ENCODE measurements at places on chromosomes 1 and 21.

DNA sequence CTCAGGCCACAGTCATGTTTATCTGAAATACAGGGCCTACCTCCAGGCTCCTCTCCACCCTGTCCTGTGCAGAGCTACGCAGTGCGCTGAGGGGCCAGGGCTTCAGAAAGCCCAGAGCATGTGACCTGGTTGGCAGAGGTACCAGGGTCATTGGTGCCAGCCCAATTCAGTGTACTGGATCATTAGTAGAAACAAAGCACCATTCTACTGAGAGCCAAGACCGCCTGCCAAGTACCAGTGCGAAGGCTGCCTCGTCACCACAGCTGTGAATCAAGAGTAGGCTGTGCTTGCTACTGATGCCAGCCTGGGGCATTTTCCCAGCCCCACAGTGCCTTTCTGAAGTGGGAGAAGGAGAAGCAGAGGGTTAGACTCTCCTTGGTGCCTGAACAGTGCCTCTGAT lies 59.8 kb downstream of the CAPN9 start:
- DNase-seq, result no peak

DNA sequence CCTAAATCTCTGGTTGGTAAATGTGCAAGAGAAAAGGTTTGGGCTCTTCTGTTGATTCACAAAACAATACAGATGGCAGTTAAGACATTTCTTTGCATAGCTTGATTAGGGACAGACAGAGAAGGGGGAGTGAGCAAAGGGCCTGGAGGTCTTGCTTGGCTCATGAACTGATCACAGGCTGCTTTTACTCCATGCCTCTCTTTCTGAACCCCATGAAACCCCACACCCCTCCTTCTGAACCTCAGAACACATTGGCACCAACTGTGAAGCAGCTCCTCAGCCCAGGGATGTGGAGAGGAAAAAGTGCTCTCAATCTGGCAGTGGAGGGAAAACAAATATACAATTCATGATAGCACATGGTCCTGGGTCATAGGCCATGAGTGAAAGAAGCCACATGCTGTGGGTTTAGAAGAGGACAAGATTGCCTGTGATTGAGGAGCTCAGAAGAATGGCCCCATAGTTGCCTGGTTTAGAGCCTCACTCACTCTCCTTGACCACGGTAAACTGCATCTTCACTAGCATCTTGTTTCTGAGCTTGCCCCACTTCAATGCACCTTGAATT lies 111.6 kb upstream of the GADD45A start:
- DNase-seq, result no peak

- peak; percentile 56 for DNase-seq
Observed at GRCh38 chr1:43144237-43144636, 27.9 kb downstream of the EBNA1BP2 start.

- no peak for DNase-seq
Observed at GRCh38 chr1:83734420-83734819, 264.5 kb downstream of the TTLL7 start.

- no peak for DNase-seq
Observed at GRCh38 chr1:166202546-166202945, 35.7 kb upstream of the FAM78B start.

DNA sequence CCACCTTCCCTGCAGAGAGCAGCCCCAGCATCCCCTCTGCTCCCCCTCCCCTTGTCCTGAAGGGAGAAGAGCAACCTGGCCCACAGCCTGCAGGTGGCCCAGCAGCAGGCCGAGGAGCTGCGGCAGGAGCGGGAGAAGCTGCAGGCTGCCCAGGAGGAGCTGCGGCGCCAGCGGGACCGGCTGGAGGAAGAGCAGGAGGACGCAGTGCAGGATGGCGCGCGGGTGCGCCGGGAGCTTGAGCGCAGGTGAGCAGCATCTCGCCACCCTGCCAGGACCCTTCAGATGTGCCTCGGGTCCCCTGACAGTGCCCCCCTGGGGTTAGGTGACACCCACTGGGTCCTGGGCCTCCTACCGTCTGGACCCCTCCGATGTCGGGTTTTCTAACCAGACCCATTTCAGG lies 22.3 kb downstream of the CROCC start:
- no peak for DNase-seq

- no peak for DNase-seq
Observed at GRCh38 chr1:14435368-14436023, 163.0 kb upstream of the KAZN start.

GRCh38 chr21:31426235-31426797 lies 82.3 kb upstream of the TIAM1 start:
- DNase-seq, result peak; percentile 37

DNA sequence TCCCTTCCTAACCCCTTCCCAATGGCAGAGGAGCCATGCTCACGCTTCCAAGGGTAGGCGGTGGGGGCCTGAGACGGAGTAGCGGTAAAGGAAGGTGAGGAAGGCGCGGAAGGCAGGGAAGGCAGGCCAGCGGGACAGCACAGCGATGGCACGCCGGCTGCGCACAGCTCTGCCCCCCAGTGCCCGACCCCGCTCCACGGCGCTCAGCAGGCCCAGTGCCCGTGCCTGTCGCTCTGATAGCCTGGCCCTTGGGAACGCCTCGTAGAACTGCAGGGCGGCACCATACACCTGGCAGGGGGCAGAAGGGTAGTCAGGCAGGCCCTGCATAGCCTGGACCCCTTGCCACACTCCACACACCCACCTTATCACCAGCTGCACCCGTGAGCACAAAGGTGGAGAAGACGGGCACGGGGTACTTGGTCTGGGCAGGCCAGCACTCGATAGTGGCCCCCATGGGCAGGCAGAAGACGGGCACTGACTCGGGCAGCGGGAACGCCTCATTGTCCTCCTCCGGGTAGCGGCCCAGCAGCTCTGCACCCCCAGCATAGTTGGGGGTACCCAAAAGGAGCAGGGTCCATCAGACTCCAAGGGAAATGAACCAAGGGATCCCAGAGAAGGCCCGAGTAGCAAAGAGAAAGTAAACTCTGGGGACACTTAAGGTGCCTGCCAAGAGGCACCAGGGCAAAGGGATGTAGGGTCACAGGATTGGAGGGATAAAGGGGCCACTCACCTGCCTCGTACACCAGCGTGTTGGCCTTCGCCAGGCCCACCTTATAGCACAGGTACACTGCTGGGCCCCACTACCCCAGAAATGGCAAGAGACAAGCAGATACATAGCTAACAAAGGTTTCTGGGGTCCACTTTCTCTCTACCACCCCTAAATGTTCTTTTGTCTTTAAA lies 4.4 kb downstream of the DENND4B start:
- no peak for DNase-seq

- DNase-seq, result no peak
Observed at GRCh38 chr1:153963850-153964331, 554 bp upstream of the SLC39A1 start.

DNA sequence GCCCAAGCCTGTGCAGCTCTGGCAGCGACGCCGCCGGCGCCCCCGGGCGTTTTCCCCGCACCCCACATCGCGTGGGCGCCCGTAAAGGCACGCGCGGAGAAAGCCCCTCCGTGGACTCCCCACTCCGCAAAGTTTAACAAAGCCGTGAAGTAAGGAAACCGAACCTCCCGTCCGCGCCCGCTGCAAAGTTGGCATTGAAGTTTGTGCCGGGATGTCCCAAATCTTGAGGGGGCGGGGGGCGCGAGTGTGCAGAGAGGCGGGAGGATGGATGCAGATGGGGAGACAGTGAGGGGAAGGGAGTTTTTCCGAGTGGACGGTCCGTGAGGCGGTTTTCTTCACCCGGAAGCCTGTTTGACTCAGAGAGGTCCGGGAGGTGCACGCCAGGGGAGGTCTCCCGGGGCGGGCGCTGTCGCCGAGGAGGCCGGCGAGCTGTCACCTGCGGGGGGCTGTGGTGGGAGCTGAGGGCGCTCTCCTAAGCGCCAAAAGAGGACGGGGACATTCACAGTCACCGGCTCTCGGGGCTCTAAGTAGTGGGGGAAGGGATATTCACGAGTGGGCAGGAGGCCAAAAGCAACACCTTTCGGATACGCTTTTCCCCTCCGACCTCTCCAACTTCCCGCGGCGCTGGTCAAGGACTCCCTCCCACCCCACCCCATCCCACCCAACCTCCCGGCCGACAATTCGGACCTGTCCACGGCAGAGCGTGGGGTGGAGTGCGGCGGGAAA lies 1.3 kb downstream of the WLS start:
- no peak for DNase-seq

GRCh38 chr1:59919746-59920145 lies 6.8 kb downstream of the CYP2J2 start:
- DNase-seq, result no peak

- no peak for DNase-seq
Observed at GRCh38 chr1:114607223-114607622, 25.8 kb upstream of the BCAS2 start.

DNA sequence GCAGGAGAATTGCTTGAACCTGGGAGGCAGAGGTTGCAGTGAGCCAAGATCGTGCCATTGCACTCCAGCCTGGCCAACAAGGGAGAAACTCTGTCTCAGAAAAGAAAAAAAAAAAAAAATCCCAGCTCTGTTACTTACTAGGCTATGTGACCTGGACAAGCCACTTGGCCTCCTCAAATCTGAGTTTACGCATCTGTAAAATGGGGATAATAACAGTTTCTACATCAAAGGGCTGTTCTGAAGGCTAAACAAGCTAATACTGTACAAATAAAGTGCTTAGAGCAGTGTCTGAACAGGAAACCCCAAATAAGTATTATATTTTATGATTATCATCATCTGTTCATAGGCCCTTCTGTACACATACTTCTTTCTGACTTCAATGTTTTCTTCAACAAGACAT lies 13.6 kb downstream of the F11R start:
- DNase-seq, result no peak

- no peak for DNase-seq
Observed at GRCh38 chr1:151981178-151981525, 12.5 kb downstream of the S100A10 start.

DNA sequence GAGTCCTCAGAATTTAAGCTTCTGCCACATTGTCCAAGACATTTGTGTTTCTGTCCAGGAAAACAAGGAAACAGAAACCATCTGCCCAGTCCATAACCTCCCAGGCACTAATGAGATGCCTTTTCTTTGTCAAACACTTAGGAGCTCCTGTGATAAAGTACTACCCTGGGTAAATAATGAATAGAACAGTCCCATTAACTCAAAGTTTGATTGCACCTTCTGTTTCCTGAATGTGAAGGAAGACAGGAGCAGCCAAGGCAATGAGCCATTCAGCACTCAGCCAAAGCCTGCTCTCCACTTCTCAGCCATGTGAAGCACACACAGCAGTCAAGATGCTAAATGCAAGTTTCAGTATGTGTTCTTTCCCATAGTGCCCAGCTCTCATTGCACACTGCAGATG lies 199.8 kb downstream of the SEC16B start:
- no peak for DNase-seq

- DNase-seq, result no peak
Observed at GRCh38 chr1:20936216-20936615, 149.1 kb upstream of the HP1BP3 start.

Data from brain microvascular endothelial cell (primary cell).